ENCODE measurements at places on chromosomes 1 and 21.
A peak's percentile ranks its signal among the peaks of the same experiment; 100 is the strongest.

- no peak for DNase-seq
These were observed 1.2 kb downstream of the ZFP69 start for GRCh38 chr1:40478276-40478675.

GRCh38 chr1:115266729-115267421, 71.2 kb downstream of the NGF start:
- DNase-seq, result peak; percentile 71

DNA sequence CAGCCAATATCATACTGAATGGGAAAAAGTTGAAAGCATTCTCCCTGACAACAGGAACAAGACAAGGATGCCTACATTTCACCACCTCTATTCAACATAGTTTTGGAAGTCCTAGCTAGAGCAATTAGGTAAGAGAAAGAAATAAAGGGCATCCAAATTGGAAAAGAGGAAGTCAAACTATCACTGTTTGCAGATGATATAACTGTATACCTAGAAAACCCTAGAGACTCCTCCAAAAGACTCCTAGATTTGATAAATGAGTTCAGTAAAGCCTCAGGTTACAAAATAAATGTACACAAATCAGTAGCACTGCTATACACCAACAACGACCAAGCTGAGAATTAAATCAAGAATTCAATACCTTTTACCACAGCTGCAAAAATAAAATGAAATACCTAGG, 171.3 kb upstream of the HP1BP3 start:
- DNase-seq, result no peak

GRCh38 chr1:112074711-112075110, 85.2 kb upstream of the KCND3 start:
- DNase-seq, result no peak

DNA sequence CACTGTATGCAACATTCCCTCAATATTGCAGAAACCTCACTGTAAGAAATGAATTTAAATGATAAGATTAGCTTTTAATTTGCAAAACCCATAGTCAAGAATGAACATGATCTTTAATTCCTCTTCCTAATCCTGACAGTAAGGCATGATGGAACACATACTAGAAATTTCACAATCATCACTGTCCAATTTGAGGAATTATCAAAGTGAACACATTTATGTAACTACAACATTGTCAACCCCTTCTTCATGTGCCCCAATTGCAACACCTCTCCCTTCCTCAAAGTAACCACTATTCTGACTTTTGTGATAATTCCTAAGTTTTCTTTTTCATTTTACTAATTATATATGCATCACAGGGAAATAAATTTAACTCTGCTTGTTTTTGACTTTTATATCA, 103.1 kb downstream of the LHX8 start:
- DNase-seq, result no peak

Data from fibroblast of pulmonary artery (primary cell).